ENCODE measurements at places on chromosomes 2 and 18.

DNA sequence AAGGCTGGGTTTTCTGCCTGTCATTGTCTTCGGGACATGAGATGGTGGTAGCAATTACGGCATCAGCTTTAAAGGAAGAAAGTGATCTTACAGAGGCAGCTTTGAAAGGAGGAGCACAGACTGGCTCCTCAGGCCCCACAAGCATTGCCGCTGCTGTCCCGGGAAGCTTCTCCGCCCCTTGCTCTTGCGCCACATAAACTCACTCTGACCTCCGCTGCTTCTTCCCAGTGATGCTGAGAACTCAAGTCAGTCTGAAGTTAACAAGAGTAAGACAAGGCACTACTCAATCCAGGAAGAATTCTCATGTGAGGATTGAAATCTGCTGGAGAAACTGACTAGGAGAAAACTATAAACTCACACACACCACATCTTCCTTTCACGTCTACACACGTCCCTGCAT, 112.4 kb upstream of the RIOK3 start:
- no peak for DNase-seq

DNA sequence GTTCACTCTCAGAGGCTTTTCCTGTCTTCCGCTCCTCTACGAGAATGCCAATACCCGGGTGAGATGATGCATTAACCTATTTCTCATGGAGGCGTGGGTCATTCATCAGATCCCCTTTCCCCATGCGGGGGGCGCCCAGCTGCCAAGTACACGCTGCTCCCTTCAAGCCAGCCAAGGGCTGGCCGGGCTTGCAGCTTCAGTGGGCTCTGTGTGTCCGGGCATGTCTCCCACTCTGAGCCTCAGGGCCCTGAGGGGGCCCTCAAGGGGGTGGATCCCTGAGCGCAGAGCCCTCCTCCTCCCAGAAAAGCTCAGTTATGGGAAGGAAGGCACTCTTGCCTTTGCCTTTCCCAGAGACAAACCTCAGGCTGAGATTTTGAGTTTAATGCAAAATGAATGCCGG, 431.8 kb upstream of the MYT1L start:
- DNase-seq: no peak

- DNase-seq: no peak
Observed at GRCh38 chr2:200257570-200257969, 48.9 kb upstream of the SPATS2L start.

GRCh38 chr18:11533513-11533890, 75.9 kb upstream of the SLC35G4 start:
- no peak for DNase-seq

- DNase-seq: no peak
Observed at GRCh38 chr2:10546975-10547391, 98.9 kb upstream of the ODC1 start.

GRCh38 chr2:178574789-178575188, 94.5 kb downstream of the PLEKHA3 start:
- DNase-seq: no peak

Measured in AG04449 (cell line).